CD14-positive monocyte (primary cell): ENCODE measurements at places on chromosomes 6 and 20.

GRCh38 chr6:46443623-46444022 lies 47.6 kb downstream of the RCAN2 start:
- DNase-seq = no peak

- DNase-seq = no peak
Observed at GRCh38 chr20:13632431-13632830, 6.3 kb downstream of the TASP1 start.

- DNase-seq = peak; percentile 86
Observed at GRCh38 chr20:31894980-31895675, 24.7 kb downstream of the TTLL9 start.

GRCh38 chr6:10373642-10374359 lies 41.1 kb downstream of the TFAP2A start:
- no peak for DNase-seq

- DNase-seq = no peak
Observed at GRCh38 chr20:25220021-25220730, 24.7 kb downstream of the ENTPD6 start.

GRCh38 chr6:37021356-37022129 lies 16.1 kb downstream of the FGD2 start:
- no peak for DNase-seq

GRCh38 chr6:147567141-147567805 lies 58.8 kb downstream of the SAMD5 start:
- DNase-seq = no peak

GRCh38 chr6:147285087-147285855 lies 81.1 kb downstream of the STXBP5 start:
- DNase-seq = peak; percentile 17

- DNase-seq = no peak
Observed at GRCh38 chr6:143245656-143246055, 185.0 kb downstream of the AIG1 start.
